NCI-H187 (cell line): ENCODE measurements at places on chromosomes 3 and 15.

GRCh38 chr3:173644086-173645082, 246.8 kb downstream of the NLGN1 start:
- no peak for DNase-seq

DNA sequence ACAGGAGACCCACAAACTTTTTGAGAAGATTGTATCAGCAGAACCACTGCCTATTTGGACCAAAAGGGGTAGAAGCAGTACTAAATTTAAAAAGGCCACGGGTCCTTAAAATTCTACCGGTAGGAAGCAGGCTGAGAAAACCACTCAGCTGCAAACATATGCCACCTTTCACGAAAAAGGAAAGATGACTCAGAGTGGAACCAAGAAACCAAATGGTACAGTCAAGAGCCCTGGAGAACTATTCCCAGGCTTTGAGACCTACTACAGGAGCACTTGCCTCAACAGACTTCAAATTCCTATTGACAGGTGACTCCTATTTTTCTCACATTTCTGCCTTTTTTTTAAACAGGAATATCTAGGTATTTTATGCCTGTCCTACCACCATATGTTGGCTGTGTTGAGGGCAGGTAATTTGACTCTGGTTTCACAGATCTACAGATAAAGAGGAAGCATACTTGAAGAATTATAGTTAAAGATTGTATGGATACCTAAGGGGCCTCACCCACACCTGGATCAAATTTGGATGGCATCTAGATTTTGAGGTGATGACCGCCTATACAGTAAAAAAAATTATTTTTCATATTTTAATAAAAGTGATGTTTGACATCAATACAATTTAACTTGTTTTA, 10.1 kb downstream of the GOLIM4 start:
- DNase-seq, result no peak

GRCh38 chr15:56017920-56018319, 24.5 kb upstream of the NEDD4 start:
- no peak for DNase-seq

- no peak for DNase-seq
Measured at GRCh38 chr3:36827133-36827532, 62.8 kb upstream of the DCLK3 start.

DNA sequence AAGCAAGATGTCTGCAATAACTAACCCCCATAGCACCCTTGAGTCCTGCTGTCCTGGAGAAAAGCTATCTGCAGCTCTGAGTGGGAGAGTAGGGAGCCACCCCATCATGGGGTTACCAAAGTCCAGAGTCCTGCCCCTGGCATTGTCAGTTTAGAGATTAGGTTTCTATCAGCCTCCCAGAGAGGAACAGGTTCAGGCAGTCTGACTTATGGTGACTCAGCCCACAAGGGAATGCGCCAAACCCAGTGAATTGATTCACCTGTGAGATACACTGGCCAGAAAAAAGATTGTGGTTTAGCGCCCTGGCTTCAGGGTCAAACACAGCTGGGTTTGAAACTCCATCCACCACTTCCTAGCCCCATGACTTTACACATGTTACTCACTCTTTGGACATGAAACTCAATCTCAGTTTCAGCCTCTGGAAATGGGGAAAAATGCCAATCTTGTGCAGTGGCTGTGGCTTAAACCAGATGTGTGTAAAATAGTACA, 263.6 kb upstream of the HES1 start:
- DNase-seq, result no peak

DNA sequence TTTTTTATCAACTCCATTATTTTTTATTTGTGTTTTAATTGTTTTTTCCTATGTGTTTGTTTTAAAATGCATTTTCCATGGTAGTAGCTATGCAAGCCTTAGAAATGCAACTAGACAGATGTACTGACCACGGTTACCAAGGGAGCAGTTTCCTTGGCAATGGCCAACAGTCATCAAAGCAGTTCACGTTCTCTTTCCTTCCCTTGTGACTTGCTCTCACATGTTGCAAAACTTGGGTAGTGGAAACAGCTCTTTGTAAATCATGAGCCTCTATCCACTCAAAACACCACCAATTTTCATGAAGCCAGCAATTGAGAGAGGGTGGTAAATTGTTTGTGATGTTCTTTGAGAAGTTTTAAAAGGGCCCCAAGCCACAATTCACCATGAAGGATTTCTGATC, 499.4 kb upstream of the MDFIC2 start:
- no peak for DNase-seq

GRCh38 chr3:61650276-61650675, 88.9 kb downstream of the PTPRG start:
- no peak for DNase-seq

DNA sequence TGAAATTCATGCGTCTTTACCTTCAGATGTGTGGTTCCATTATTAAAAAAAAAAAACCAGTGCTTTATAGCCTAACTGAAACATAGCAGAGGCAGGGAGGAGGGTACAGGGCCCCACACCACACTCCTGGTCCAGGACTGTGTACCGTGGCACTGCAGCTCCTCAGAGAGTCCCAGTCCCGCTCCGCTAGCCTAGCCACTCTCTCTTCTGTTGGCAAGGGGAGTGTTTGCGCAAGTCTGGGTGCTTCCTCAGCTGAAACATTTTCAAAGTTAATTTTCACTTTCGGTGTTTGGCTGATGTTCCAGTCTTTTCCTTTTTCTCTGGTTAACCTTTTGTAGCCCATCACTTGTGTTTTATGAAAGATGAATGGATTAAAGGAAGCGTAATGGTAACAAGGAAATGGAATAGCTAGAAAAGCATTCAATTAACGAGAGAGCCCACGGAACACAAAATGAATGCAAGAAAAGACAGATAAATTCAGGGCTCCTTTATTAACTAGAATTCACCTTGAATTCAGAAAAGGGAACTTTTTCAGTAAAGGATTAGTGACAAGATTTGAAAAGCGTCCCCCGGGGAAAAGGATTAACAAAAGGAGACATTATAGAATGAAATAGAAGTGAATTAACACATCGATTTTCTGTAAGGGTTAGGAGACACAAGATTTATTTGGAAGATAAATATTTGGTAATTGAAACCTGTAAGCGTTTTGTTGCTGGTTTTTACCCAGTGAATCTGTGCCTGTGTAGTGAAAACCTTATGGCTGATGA, 177.0 kb downstream of the CACNA2D3 start:
- no peak for DNase-seq

DNA sequence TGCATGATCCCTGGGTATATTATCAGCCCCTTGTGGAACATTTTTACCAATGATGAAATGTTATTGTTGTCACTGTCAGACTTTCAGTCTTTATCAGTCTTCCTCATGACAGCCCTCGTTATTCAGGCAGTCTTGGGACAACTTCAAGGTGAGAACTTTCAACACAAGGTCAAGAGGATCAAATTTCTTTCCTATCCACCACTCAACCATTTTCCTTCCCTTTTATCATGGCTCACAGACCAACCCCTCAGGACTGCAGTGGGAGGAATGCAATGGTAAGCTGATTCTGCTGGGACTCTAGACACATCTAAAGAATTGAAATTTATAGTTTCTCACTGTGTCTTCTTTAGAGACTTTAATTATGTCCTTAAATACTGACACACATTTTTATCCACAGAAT, 107.0 kb upstream of the LSAMP start:
- DNase-seq, result no peak

GRCh38 chr3:21654241-21654640, 96.8 kb downstream of the ZNF385D start:
- DNase-seq, result no peak

DNA sequence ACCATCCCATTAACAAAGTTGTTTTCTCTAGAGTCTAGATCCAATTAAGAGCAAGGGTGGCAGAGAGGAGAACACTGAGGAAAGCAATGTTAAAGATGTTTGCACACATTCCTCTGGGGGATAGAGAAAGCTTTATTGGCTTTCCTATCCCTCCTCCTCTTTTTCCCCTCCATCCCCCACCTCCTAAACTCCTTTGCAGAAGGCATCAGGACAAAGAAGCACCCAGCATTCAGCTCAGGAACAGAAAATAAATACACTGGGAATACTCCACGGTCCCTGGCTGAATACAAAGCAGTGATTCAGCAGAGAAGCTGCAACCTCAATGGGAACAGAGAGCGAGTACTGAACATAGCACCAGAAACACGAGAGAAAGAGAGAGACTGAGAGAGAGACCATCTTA, 21.9 kb downstream of the LSAMP start:
- DNase-seq, result peak; percentile 5

- DNase-seq, result no peak
Measured at GRCh38 chr3:147426931-147427330, 17.8 kb downstream of the ZIC1 start.

DNA sequence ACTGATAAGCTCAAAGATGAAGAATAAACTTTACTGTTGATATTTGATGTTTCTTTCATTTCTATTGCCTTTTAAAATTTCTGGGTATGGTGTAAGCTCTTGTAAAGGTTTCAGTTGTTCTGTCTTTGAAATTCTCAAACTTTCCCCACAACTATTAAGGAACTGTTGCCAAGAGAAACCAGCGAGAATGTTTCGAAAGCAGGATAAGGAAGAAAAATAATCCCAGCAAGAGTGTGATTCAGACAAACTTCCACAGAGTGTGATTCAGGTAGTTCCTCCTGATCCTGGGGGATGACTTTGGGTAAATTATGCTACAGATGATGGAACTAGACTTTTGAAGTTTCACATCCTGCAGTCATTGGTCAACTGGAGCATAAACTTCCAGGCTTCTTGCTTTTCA, 632.0 kb downstream of the NSUN3 start:
- DNase-seq, result no peak

DNA sequence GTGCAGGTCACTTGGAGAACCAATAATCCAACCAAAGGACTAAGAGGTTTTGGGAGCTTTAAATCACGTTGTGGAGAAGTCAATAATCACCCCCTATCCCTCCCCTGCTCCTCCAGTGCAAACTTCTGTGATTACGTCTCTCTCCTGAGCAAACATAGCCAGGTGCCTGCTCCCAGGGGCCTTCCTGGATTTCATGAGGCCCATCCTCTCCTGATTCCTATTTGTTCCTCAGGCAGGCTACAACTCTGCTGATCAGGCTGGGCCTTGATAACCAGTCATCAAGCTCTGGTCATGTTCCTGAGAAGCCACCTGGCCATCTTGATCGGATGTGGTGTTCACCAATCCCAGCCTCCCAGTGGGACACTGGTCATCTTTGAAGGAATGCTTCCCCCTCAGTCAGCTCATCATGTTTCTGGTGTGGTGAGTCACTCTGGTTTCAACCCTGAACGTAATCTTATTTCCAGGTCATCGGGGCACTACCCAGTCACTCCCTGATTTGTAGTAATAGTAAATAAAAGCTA, 2.9 kb upstream of the ZNF710 start:
- peak; percentile 28 for DNase-seq

GRCh38 chr15:41115161-41115651, 874 bp downstream of the INO80 start:
- no peak for DNase-seq

- DNase-seq, result no peak
Measured at GRCh38 chr15:77525907-77526594, 105.4 kb downstream of the HMG20A start.

DNA sequence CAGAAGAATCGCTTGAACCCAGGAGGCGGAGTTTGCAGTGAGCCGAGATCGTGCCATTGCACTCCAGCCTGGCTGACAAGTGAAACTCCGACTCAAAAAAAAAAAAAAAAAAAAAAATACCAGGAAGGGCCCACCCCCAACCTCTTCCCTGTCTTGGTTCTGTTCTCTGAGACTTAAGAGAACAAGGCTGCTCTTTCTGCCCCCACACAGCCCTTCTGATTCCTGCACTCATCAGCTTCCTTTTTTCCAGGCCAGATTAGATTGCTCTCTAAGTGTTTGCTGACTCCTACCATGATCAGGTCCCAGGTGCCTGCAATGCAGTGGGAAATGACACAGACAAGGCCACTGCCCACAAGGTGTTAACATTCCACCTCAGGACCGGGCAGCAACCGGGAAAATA, 13.0 kb downstream of the TMEM44 start:
- DNase-seq, result no peak

GRCh38 chr3:13083898-13084297, 10.7 kb upstream of the IQSEC1 start:
- no peak for DNase-seq

DNA sequence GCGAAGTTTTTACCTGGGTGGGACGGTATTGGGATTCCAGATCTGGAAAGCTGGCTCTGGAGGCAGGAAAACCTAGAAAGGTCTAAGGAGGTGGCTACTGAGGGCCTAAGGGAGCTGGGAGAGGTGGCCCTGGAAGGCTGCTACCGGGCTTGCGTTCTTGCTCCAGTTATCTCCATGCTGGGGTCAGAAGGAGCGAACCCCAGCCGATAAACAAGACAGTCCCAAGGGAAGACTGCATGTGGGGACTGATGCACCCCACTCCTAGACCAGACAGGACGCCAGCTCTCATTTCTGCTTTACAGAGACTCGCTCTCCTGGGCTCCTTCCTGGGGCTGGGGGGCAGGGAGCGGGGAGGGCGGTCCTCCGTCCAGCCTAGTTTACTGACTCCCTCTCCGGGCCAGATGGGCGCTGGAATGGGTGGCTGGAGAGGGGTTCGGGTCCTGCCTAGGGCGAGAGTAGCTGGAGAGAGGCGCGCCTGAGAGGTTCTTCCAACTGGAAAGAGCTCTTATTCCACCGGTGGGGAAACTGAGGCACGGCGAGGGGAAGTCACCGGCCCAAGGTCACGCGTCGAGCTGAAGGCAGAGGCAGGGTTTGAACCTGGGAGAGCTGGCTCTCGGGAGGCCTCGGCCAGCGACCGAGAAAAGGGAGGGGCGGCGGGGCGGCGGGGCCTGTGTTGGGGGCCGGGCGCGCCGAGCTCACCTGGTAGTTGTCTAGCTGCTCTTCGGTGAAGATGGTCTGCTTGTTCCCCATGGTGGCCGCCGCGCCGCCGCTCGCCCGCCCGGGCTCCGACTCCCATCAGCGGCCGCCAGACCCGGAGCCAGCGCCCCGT, 565 bp downstream of the CIB2 start:
- no peak for DNase-seq

DNA sequence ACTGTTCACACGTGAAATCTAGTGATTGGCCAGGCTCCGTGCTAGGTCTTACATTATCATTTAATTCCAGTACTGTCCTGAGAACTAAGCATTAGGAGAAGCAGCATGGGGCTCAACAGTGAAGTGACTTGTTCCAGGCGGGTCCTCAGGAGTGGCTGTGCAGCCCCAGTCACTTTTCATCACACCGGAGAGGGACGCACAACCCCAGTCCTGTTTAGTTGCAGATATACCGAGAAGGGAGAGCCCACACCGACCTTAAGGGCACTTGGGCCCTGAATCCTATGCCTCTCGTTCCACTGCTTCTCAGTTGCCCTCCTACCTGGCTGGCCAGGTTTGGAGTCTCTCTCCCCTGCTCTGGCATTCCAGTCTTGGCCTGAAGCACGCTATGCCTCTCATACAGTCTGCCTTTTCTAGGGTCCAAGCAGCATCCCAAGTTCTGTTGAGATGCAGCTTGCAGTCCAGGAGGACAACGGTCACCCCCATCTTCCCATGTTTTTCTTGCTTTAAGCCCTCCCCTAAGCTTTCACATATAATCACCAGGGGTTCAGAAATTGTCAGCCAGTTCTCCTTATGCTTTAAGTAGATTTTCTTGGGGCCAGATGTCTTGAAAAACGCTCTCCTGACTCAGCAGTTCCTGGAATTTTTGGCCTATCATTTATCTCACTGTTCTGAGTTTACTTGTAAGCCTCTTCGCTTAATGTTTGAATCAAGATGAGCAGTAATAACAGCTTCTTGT, 10.1 kb downstream of the FAM131A start:
- DNase-seq, result no peak
